H1 (cell line): ENCODE measurements at places on chromosomes 7 and 10.
A peak's percentile ranks its signal among the peaks of the same experiment; 100 is the strongest.

DNA sequence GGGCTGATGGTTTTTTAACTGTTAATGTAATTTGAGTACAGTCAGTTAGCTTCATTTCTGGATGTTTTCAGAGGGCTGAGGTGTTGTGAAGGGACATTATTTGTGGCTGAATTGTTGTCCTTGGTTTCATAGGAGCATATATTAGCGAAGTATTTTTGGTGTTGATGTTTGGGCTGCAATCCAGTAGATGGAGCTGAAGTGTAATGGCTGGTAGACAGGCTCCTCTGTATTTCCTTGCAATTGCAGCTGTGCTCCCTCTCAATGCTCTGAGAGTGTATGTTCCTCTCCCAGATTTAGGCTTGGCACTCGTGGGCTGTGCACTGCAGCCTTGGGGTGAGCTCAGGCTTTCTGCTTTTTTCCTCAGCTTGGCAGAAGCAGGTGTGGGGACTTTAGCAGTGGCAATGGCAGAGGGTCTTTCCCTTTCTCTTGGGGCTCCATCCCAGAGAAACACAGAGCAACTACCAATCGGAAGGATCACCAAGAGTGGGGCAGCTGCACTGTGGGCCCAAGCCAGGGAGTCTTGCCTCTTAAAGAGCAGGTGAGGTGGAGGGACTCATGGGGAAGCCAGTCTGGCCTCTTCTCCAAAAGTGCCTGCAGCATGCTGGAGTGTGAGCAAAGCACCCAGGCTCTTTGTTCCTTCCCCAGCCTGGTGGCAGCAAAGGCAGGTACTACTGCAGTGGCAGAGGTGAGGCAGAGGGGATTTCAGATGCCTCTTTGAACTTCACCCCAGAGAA is 544.4 kb downstream of the SH2D4B start:
- DNase-seq, result peak; percentile 48

DNA sequence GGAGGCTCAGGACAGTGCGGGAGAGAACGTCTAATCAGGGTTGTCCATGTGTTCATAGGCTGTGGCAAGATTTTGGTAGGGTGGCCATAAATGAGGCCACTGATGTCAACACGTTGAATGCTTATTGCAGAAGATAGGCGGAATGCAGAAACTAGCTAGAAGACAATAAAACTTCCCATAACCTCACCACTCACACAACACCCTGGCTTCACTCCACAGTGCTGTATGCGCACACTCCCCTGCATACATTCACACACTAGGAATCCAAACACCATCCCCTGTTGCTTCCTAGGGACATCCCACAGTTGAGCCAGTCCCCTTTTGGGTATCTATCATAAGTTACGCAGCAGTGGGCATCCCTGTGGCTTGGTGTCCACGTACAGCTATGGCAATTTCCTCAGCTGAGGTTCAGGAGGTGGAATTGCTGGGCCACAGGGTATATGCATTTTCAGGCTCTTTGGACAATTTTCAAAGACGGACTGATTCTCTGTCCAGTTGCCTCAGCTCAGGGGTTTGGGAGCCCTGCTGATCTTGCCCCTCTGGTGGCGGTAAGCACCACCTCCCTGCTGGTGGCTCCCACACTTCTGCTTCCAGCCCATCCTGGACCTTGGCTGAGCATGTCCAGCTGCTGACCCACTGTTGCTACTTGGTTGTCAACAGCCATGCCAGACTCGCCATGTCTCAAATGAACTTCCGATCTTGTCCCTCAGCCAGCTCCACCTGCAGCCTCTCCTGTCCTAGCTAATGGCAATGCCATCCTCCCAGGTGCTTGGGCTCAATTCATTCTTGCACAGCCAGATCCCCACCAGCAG is 36.4 kb downstream of the CDH23 start:
- peak; percentile 38 for DNase-seq

DNA sequence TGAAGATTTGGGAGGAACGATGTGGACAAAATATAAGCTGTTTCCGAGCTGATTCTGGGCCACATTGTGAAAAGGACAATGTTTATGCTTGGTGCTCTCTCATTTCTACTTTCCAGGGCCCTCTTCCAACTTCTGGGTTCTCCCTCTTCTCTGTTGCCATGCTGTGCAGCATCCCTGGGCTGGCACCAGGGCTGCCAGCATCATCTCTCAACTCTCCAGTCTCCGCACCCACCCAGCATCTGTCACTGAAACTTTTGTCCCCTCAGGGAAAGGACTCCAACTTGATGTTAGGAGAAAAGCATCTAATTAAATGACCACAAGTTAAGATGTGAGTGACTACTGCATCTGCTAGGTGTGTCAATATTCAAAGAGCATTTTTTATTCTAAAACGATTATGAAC is 26.7 kb downstream of the CFAP58 start:
- DNase-seq, result no peak

DNA sequence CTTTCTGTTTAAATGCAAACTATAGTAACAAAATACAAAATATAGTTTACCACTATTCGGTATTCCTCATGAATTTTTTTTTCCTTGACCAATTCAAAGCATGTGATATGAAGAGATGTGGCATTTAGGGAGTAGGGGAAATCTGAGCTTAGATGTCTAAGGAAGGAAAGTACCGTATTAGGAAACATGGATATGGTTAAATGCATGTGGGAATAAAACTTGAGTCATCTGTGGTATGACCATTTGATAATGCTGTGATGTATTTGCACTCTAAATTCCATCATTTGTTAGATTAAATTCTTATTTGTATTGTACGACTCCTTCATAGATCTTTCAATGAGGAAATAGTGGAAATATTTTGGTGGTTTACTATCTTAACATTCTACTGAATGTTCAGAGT is 19.7 kb downstream of the AHR start:
- DNase-seq, result no peak

GRCh38 chr7:147008530-147008929 is 891.9 kb downstream of the CNTNAP2 start:
- DNase-seq, result no peak

DNA sequence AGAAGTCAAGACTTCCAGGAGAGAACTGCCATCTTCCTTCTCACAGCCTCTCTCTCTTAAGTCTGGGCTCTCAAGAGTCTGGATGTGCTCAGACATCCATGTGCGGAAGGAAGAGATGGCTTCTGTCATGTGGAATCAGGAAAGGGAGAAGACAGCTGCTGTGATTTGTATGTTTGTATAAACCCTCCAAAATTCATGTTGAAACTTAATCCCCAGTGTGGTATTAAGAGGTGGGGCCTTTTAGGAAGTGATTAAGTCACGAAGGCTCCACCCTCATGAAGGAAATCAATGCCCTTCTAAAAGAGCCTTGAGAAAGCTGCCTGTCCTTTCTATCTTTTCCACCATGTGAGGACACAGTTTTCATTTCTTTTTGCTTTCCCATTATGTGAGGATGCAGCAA is 73.9 kb upstream of the PTN start:
- no peak for DNase-seq

GRCh38 chr7:116528008-116528789 is 3.4 kb downstream of the CAV1 start:
- no peak for DNase-seq

- no peak for DNase-seq
Measured at GRCh38 chr10:26738301-26738911, 40.9 kb downstream of the PDSS1 start.

GRCh38 chr7:84291756-84292155 is 97.2 kb upstream of the SEMA3A start:
- DNase-seq, result no peak

GRCh38 chr10:33330543-33331378 is 3.7 kb downstream of the NRP1 start:
- no peak for DNase-seq

DNA sequence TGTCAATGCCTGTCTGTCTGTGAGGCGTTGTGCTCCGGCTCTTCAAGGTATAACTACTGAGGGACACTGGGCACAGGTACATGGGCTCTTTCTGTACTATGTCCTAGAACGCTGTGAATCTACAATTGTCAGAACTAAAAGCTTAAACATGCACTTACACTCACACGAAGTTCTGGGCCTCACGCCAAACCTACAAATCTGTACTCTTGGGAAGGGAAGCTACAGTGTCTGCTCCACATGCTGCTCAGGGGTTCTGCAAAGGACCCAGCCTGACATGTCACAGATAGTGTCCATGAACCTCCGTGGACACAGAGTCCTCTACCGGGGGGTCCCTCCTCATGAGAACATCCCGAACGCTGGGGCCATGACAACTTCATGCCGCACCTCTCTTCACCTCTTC is 268.7 kb downstream of the WDR37 start:
- no peak for DNase-seq

DNA sequence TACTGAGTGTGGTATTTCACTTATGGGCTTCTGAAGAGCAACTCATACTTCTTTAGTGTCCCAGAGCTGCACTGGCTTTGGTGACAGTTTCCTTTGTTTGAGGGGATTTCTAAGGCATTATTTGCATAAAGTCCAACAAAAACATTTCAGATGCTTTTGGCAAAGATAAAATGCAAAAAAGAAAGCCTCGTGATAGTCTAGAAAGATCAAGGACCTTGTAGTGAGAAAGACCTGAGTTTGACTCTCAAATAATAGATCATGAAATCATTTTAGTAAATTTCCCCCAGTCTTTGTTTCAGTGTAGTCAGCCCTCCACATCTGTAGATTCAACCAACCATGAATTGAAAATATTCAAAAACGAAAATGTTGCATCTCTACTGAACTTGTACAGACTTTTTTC is 107.4 kb downstream of the EEPD1 start:
- no peak for DNase-seq

DNA sequence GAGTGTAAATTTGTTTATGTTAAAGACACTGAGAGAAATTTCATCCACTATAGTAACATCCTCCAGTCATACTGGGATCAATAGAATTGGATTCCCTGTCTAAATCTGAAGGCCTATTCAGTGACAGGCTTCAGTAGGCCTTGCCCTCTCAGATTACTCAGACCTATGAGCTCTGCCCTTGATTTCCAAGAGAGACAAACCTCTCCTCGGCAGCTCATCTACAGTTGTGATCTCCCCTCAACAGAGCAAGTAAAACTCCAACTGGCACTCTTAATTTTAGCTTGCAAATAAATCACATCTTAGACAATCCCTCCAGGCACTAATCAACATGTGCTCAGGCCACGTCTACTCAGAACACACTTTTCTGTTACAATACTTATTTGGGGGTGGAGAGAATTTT is 1191.4 kb upstream of the PHF14 start:
- no peak for DNase-seq

- DNase-seq, result no peak
Measured at GRCh38 chr10:34908481-34908880, 93.4 kb upstream of the PARD3 start.

- no peak for DNase-seq
Measured at GRCh38 chr7:103048833-103049232, 25.8 kb downstream of the FBXL13 start.

GRCh38 chr10:19778996-19779395 is 37.2 kb upstream of the PLXDC2 start:
- DNase-seq, result no peak

- no peak for DNase-seq
Measured at GRCh38 chr10:35212856-35213255, 86.2 kb downstream of the CREM start.

DNA sequence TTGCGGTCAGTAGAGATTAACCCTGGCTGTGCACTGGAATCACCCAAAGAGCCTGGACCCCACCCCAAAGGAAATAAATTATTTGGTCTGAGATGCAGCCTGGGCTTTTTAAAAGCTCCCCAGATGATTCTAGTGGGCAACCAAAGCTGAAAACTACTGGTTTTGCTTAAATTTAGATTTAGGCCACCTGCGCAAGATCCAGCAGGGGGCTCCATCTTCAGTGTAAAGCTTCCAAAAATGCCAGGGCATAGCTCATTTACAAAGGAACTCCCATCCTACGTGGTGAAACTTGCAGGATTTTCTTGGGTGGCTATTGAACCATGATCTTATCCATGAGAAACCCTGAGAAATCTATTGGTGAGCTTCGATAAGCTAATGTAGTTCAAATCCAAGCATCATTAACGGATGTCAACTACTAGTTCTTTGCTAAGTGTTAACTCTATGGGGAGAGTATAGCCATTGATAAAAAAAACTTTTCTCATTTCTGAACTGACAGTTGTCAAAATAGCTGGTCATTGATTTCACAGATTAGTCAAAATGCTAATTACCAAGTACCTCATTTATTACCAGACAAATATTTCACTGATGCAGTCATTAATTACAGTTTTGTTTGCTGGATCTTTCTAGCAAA is 315.3 kb downstream of the LHFPL3 start:
- peak; percentile 7 for DNase-seq

DNA sequence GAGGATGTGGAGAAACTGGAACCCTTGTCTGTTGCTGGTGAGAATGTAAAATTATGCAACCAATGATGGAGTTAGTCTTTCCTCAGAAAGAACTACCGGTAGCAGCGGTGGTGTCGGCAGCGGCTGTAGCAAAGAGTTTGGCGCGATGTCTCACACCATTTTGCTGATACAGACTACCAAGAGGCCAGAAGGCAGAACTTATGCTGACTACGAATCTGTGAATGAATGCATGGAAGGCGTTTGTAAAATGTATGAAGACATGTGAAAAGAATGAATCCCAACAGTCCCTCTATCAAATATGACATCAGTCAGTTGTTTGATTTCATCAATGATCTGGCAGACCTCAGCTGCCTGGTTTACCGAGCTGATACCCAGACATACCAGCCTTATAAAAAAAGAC is 10.6 kb downstream of the CLEC2L start:
- no peak for DNase-seq

DNA sequence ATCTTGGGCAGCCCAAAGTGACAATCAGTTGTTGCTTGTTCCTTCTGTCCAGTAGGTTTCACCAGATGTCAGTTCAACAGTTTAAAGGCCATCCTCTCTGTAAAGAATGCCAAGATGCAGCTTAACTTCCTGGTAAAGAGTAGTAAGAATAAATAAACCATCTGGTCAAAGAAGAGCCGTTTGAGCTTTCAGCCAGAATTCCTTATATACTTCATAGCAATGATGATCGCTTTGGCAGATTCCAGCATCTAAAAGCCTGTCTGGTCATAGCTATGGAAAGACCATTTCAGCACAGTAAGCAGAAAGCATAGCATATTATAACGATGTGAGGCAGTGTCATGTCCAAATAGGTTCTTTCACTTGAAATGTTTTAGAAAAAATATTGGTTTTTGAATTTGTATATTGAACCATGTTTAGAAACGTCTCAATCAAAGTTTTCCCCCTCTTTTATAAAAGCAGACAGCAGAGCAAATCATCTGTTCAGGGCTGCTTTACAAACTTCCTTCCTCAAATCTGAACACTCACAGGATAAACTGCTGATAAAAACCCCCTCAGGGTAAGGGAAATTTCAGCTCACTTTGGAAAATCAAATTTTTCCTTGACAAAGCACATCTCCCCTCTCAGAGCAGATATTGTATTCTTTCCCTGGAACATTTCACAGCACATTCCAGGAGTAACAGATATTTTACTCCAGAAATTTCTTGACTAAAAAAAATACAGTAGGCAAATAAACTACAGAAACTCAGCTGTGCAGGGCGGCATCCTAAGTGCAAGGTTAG is 184.1 kb downstream of the NOC3L start:
- no peak for DNase-seq

- no peak for DNase-seq
Measured at GRCh38 chr10:56142092-56142728, 218.8 kb downstream of the ZWINT start.

DNA sequence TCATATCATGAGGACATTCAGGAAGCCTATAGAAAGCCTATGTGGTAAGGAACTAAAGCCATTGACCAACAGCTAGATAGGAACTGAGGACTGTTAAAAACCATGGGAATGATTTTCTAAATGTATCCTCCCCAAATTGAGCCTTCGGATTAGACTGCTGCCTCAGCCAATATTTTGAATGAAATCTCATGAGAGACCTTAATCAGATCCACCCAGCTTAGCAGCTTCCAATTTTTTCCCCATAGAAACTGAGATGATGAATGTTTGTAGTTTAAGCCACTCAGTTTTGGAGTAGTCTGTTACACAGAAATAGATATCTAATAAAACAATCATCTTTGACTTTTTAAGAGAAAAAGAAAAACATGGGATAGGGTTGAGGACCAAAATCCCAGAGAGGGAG is 292.0 kb downstream of the HPSE2 start:
- no peak for DNase-seq
